CD4-positive, alpha-beta T cell (primary cell): ENCODE measurements at places on chromosomes 3 and 15. TPM values are rescaled to one million over a fixed set of nuclear protein-coding genes. Genes with fewer than 3 reads are reported as not detected.
A peak's percentile ranks its signal among the peaks of the same experiment; 100 is the strongest.

GRCh38 chr3:72143966-72144717, 359.2 kb upstream of the PROK2 start:
- H3K4me3 ChIP-seq: no peak overlapping the region
- no peak for DNase-seq
- no peaks in the 10 kb centered on the region for H3K36me3 ChIP-seq
- H3K27me3 ChIP-seq: no peaks in the 10 kb centered on the region

Gene CAMK1
- total RNA-seq: 0.74 TPM

DNA sequence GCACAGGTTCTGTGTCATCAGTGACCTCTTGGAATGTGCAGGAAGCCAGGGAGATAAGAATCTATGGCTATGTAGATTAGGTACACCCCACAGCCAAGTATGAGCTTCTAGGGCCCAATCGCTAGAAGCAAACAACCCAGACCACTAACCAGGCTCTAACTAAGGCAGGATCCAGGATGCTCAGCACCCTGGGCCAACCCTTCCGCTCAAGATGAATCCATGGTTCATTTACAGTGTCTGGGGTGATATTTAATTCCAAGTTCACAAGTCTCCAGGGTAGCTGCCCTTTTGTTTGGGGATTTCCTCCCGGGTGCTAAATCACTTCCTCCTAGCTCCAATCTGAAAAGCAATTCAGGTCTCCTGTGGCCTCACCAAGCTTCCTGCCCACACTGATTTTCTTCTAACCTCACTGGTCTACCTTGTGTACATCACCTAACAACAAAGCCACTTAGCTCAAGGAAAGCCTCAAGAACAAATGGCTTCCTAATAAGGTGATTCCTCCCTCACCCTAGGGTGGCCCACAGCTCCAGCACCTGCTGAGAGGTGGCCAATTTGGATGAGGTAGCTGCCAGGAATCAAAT, 2.4 kb downstream of the EHD4 start:
- no peaks in the 10 kb centered on the region for H3K36me3 ChIP-seq
- peak overlapping the region; percentile 61 for H3K27ac ChIP-seq
- H3K4me1 ChIP-seq: peaks cover 54% of the 10 kb centered on the region
- no peaks in the 10 kb centered on the region for H3K27me3 ChIP-seq
- DNase-seq: peak; percentile 86

- no peak overlapping the region for H3K4me3 ChIP-seq
- H3K27ac ChIP-seq: no peak overlapping the region
- no peaks in the 10 kb centered on the region for H3K27me3 ChIP-seq
- H3K4me1 ChIP-seq: no peaks in the 10 kb centered on the region
These were observed 115.0 kb downstream of the CHST2 start for GRCh38 chr3:143234526-143234925.

DNA sequence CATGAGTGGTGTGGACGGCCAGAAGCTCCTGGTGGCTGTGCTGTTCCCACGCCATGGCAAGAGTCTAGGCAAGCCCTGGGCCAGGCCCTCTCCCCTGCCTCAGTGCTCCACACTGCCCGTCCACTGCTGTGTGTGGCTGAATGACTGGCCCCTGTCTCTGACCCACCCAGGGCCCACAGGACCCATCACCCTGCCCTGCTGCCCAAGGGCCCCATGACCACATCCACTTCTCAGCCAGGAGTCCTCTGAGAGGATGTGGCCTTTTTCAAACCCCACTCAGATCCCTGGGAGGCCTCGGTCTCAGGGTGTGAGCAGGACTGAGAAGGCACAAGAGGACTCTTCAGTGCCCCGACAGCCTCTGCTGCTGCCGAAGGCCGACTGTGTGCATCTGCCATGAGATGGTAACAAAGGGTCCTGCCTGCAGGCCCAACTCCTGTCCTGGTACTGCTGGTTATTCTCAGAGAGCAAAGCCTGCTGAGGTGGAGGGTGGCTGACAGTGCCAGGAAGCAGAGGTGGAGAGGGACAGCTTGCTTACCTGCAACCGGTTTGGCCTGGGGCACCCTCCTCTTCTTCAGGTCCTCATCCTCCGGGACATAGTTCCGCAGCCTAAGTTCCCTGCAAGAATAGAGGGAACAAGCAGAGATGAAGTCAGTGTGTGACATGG, 47.5 kb downstream of the PTH1R start:
- H3K36me3 ChIP-seq: peaks cover 71% of the 10 kb centered on the region
- H3K4me1 ChIP-seq: peaks cover 55% of the 10 kb centered on the region
- no peak overlapping the region for H3K27ac ChIP-seq
